ENCODE measurements at places on chromosomes 2 and 18. TPM values are rescaled to one million over a fixed set of nuclear protein-coding genes. Genes with fewer than 3 reads are reported as not detected.

The AQP12B gene
- not detected for total RNA-seq

DNA sequence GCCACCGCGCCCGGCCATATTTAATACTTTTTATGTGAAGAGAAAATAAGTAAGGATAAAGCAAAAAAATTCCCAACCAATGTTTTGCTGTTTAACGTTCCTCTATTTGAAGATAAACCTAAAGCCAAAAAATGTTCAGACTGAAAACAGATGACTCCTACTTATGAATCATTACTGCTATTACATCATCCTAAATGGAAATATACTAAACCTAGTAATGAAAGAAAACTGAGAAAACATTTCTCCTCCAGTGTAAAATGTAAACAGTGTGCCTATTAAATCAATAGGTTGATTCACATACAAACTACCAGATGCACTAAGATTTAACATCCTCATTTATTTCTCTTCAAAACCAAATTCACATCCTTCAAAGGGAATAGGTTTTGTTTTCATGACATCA, 43.5 kb downstream of the CWC22 start:
- no peak for DNase-seq
- no peaks in the 10 kb centered on the region for H3K27me3 ChIP-seq
- peaks cover 10% of the 10 kb centered on the region for H3K36me3 ChIP-seq
- no peak overlapping the region for H3K4me3 ChIP-seq

The DLGAP1 gene
- 1.6 TPM for total RNA-seq

GRCh38 chr18:79866889-79867574, 69.3 kb downstream of the KCNG2 start:
- H3K4me1 ChIP-seq: no peaks in the 10 kb centered on the region
- no peak overlapping the region for H3K27ac ChIP-seq
- DNase-seq: no peak
- no peaks in the 10 kb centered on the region for H3K36me3 ChIP-seq

DNA sequence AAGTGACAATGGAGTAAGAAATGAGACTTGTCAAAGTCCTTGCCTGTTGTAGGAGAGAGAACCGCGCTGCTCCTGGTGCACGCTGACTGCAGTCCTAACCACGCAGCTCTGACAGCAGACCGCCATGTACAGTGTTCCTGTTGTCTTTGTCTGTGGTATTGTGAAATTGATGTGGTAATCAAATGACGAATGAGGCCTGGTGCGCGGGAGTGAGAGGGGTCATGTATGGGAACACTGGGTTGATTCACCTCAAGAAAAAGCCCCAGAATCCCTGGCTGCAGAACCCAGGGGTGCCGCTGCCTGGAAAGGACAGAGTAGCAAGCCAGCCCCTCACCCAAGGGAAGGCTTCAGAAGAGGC, 64.0 kb downstream of the INPP4A start:
- DNase-seq: no peak
- no peaks in the 10 kb centered on the region for H3K27me3 ChIP-seq
- H3K4me1 ChIP-seq: peaks cover 61% of the 10 kb centered on the region
- peak overlapping the region; percentile 80 for H3K27ac ChIP-seq

DNA sequence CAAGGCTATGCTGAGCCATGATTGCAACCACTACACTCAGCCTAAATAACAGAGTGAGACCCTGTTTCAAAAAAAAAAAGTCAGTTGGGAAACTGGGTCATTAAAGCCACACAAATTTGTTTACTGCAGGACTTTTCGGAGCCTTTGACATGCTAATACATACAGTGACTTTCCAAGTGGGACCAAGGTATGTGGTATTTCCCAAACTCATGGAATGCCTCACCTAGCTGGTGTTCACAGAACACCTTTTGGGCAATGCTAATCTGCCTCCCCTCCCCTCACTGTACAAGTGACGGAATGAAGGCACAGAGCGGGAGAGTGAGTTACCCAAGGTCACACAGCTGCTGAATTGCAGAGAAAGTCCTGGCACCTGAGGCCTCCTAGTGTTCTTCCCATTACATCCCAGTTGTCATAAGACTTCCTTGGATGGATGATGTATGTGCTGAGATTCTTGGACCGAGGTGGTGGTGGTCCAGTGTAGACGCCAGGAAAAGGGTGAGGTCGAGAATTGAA, 30.7 kb downstream of the ATOH8 start:
- H3K4me1 ChIP-seq: peaks cover 3% of the 10 kb centered on the region
- DNase-seq: no peak
- H3K36me3 ChIP-seq: no peaks in the 10 kb centered on the region
- H3K27ac ChIP-seq: no peak overlapping the region
- no peak overlapping the region for H3K4me3 ChIP-seq
